ENCODE measurements at places on chromosomes 11 and 22.
A peak's percentile ranks its signal among the peaks of the same experiment; 100 is the strongest.

DNA sequence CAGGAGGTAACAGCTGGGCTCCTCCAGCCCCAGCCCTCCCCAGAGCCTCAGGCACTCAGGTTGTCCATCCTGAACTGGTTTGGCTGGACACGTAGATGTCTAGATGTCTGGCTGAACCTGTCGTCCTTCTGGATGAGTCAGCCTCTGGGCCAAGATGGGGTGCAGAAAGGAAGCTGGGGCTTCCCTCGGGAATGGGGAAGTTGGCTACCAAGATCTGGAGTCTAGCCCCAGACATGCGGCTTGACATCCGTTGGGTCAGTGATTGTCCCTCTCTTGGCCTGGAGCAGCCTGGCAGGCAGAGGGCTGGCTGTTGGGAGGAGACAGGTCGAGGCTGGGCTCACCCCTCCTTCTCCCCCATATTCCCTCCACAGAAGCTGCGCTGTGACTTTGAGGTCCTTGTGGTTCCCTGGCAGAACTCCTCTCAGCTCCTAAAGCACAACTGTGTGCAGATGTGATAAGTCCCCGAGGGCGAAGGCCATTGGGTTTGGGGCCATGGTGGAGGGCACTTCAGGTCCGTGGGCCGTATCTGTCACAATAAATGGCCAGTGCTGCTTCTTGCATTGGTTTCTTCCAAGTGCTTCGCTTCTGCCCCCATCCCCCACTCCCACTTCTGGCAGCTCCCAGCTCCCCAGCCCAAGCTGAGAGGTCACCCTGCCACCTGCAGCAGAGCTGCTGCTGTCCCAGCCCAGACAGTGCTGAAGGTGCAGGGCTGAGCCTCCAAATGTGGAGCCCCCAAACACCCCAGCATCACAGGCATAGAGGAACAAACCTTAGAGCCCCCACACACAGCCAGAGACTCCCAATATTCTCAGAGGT lies 1.3 kb downstream of the CST6 start:
- peak; percentile 65 for DNase-seq

GRCh38 chr11:125168918-125169456 lies 4.4 kb downstream of the PKNOX2 start:
- DNase-seq = no peak

DNA sequence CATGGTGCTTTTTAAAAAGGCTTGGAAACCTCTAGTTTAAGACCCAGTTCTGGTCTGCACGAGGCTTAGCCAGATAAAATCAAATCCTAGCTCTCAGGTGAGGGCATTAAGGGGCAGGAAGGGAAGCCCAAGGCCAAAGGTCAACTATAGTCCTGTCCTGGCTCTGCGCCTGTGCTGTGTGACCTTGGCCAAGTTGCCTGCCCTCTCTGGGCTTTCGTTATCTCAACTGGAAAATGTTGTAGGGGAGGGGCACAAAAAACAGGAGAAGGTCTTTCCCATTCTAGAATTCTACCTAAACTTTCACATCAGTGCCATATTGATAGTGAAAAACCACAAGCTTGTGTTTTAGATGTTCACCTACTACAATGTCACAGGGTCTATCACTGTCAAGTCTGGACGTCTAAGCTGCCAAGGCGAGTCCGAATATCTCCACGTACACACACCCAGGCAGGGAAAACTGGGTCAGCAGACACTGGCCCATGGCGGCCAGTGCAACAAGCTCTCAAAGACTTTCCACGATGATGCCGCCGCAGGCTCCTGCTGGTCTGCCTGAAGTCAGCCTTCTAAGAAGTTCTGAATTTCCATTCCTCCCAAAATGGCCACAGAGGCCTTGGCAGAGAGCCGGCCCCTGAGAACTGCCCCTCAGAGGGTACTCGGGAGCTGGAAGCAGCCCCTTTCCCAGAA lies 18.0 kb downstream of the MN1 start:
- no peak for DNase-seq

GRCh38 chr11:112073941-112074811 lies at the start of the genes NKAPD1 and PIH1D2:
TSS of gene NKAPD1 (plus strand) at chr11:112074299. CDS start at chr11:112075575, 1,276 bp downstream.
TSS of gene PIH1D2 (minus strand) at chr11:112074017. CDS start at chr11:112073174, 843 bp downstream.
- DNase-seq = peak; percentile 91

- peak; percentile 31 for DNase-seq
These were observed 188.0 kb downstream of the MAML2 start for GRCh38 chr11:96154802-96155520.

Measured in suppressor macrophage treated with lipopolysaccharide for 4 hours (primary cell).